ENCODE measurements at places on chromosomes 5 and 9. TPM values are rescaled to one million over a fixed set of nuclear protein-coding genes. Genes with fewer than 3 reads are reported as not detected.

The PROB1 gene
- 1.6 TPM for total RNA-seq

The SLC25A2 gene
- 0.81 TPM for total RNA-seq

The TRAF2 gene
- 12.2 TPM for total RNA-seq

The NPR3 gene
- total RNA-seq = 92.2 TPM

The HSD17B4 gene
- total RNA-seq = 100 TPM

The PCDHA6 gene
- 20.2 TPM for total RNA-seq

The VPS13A gene
- 31.0 TPM for total RNA-seq

The TMOD1 gene
- not detected for total RNA-seq

The ECSCR gene
- total RNA-seq = not detected

The RIMOC1 gene
- 43.6 TPM for total RNA-seq

The FOXD4 gene
- total RNA-seq = 0.43 TPM

The RASGEF1C gene
- not detected for total RNA-seq

The GGTA1 gene
- 1.1 TPM for total RNA-seq

The ASPN gene
- 129 TPM for total RNA-seq

The EPB41L4A gene
- total RNA-seq = 2.7 TPM

The OBP2B gene
- total RNA-seq = not detected

The ANXA2R gene
- total RNA-seq = 5.3 TPM

The SPINK7 gene
- total RNA-seq = not detected

The TNFSF8 gene
- not detected for total RNA-seq

The ZNF300 gene
- total RNA-seq = 7.7 TPM

The DNAJC25 gene
- 5.4 TPM for total RNA-seq

The FREM1 gene
- 2.2 TPM for total RNA-seq

The PCDHA12 gene
- total RNA-seq = 9.1 TPM

The IL17B gene
- total RNA-seq = not detected

The PRUNE2 gene
- 1.3 TPM for total RNA-seq

The GABRA1 gene
- not detected for total RNA-seq

The GALT gene
- 58.4 TPM for total RNA-seq

The CDH9 gene
- not detected for total RNA-seq

The SNCAIP gene
- 4.2 TPM for total RNA-seq

The MCTP1 gene
- 0.50 TPM for total RNA-seq

The TAF11L10 gene
- not detected for total RNA-seq

The IL4 gene
- not detected for total RNA-seq

The EDIL3 gene
- total RNA-seq = 470 TPM

The ZFAND5 gene
- 233 TPM for total RNA-seq

The ITGA2 gene
- total RNA-seq = 0.44 TPM

The TAF7 gene
- 83.8 TPM for total RNA-seq

The FRMD3 gene
- total RNA-seq = 0.29 TPM

The PRSS3 gene
- total RNA-seq = not detected

All from osteocyte (in vitro differentiated cells).